NCI-H2029 treated with DMSO at 0.1 percent for 48 hours (cell line): ENCODE measurements at places on chromosomes 12 and 14.
A peak's percentile ranks its signal among the peaks of the same experiment; 100 is the strongest.

GRCh38 chr12:12676605-12677004, 19.4 kb downstream of the GPR19 start:
- DNase-seq = no peak

- no peak for DNase-seq
Observed at GRCh38 chr14:72503696-72504368, 390.1 kb downstream of the DPF3 start.

GRCh38 chr14:64806202-64806861, 73.4 kb downstream of the SPTB start:
- DNase-seq = peak; percentile 55

DNA sequence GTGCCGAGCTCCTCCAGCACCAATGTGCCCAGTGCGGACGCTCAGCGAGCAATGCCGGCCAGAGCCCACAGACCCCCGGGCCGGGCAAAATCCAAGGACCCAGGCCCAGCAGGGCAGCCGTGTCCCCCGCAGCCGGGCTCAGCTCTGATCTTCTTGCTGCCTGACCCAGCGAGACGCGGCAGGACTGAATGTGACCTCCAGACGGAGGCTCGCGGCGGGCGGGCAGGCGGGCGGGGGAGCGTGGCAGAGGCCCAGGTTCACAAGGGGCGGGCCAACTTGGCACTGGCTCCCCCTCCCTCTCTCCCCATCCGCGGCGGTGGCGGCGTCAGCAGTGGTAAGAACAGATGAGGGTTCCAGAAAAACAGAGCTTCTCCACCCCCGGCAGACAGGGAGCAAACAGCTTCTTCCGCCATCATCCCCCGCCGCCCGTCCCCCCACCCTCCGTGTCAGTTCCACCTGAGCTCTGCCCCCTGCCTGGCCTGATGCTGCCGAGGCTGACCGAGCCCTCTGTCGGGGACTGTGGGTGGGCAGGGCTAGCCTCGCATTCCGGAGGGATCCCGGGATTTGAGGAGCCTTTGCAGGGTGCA, 94.3 kb downstream of the RFLNA start:
- peak; percentile 26 for DNase-seq

DNA sequence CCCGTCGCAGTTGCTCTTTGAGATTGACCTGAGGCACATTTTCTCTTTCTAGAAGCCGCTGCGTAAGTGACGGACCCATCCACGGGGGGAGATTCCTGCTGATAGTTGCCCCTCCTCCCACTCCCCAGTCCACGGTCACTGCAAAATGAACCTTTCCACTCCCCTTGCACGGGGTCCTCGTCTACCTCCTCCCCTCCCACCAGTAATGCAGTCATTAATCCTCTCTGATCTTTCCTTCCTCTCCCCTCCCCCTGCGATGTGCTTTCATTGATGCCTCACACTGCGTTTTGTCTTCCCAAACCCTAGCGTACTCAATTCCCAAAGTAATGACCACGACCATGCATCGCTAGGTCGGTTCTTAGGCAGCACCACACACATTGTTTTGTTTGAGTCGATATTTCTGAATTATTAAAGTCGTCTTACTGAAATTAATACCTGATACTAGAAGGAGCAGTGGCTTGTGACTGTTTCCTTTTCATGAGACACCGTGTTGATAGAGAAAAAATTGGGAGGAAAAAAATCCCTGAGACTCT, 857 bp downstream of the ETNK1 start:
- DNase-seq = peak; percentile 23

DNA sequence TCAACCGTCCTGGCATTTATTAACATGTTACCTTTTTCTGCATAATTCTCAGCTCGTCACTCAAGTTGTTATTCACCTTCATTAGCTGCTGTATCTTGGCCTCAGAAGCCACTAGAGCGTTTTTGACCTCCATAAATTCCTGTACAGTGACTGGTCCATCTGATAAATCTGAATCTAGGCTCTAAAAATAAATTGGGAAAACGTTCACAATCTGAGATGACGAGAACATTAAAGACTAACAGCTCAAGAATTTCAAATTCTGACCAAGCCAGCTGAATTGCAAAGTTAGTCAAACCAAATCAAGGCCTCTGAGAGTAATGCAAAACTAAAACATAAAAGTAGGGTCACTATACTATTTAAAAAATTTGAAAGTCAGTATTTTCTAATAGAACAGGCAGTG, 45.0 kb downstream of the GIT2 start:
- DNase-seq = no peak

- DNase-seq = no peak
Observed at GRCh38 chr12:19972325-19973288, 395.7 kb upstream of the PDE3A start.

DNA sequence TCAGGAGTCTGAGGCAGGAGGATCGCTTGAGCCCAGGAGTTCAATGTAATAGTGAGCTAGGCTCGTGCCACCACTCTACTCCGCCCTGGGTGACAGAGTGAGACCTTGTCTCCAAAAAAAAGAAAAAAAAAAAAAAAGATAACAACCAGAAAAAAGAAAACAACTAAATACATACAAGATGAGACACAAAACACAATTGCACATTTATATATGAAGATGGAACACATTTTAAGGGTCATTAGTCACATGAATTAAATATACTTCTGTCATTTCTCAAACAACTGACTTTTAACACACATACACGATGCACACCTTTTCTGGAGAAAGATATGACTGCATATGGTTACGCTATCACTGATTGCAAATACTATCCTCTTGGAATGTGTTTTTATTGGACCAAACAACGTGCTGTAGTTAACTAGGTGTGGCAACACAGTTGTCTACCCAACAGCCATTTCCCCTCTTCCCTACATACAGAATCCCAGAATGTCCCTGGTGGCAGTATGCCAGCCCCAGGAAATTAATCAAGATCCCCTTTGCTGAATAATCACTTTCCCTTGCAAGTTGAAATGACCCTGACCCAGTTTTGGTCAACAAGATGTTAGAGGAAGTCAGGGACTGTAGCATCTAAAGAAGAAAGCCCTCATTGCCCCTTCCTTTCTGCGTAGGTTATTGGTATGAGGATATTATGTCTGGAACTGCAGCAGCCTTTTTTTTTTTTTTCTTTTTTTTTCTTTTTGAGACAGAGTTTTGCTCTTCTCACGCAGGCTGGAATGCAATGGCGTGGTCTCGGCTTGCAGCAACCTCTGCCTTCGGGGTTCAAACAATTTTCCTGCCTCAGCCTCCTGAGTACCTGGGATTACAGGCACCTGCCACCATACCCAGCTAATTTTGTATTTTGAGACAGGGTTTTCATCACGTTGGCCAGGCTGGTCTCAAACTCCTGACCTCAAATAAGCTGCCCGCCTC, 5.6 kb upstream of the MYL6B start:
- DNase-seq = no peak

GRCh38 chr14:56422703-56423213, 156.8 kb upstream of the TMEM260 start:
- peak; percentile 98 for DNase-seq

- DNase-seq = peak; percentile 15
Observed at GRCh38 chr12:10153271-10154144, 18.4 kb downstream of the OLR1 start.

DNA sequence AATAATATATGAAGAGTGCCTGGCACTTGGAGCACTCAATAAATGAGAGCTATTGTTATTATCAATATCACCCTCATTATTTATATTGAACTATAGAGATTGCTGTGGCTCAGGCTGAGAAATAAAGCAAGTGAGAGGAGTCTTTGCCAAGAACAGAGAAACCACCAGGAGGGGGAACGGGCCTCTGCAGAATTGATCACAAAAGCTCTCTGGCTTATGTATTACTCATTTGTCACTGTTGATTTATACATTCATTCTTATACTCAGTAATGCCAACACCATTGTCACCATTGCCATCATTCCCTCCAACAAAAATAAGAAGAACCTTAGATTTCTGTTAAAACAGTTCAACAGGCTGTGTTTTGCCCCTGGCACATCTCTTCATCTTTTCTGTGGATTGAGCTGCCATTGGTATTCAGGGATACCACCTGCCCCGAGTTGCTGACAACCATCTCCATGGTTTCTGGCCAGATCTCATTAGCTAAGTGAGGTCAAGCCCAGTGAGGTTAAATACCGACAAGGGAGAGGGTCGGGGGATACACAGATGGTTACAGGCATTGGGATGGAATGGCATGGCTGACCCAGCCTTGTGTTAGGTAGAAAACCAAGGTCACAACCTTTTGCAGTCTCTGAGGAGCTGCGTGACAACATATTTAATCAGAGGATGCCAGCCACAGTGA, 21.8 kb upstream of the PCNX1 start:
- DNase-seq = no peak

GRCh38 chr12:46492471-46493085, 120.0 kb upstream of the SLC38A2 start:
- peak; percentile 2 for DNase-seq

DNA sequence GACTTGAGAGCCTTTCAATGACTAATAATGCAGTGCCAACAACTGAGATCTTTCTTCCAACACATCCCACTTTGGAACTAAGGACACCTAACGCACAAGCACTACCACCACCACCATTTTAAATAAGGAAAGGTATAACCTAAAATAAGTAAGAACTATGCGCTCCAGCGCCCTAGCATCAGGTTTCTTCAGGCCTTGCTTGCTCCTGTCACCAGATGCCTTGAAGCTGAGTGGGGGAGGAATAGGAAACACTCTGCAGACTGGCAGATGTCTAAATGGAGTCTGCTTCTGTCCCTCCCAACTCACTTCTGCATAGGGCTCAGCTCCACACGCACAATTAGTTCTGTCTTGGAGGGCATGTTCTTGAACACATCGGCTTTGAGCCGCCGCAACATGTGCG, 15.1 kb downstream of the CHD4 start:
- no peak for DNase-seq

- no peak for DNase-seq
Observed at GRCh38 chr14:102403028-102403427, 40.3 kb downstream of the TECPR2 start.

GRCh38 chr14:64946310-64947045, 3.9 kb upstream of the GPX2 start:
- no peak for DNase-seq

DNA sequence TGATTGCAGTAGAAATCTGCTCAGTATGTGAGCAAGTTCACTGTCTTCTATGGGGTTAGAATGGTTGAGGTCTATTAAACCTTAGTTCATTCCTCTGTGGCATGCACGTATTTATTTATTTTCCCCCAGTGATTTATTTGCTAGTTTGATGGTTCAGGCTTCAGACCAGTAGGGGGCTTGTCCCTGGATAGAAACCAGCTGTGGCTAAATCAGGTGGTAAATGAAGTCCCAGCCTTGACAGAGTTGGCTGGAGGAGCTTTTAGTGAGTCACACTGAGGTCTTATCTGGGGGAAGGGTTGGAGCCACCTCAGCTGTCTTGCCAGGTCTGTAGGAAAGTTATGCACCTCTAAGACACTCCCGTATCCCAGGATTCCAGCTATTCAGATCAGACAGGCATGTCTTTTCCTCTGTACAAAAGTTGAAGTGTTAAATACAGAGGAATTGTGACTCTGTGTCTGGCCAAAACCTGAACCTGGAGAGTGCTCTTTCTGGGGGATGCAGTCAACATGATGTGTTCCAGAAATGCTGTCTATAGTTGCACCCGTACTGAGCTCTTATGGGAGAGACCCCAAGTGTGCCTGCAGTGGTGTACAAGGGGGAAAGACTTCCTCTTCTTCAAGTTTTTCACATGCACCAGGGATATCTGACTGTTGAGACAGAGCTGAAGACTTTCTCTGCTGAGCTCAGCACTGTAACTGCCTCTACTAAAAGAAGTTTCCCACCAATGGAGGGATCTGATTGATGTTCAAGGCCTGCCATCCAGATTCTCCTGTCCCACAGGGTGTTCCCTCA, 1322.1 kb downstream of the TMEM121 start:
- DNase-seq = no peak

GRCh38 chr14:20855652-20856291, 35.4 kb upstream of the RNASE3 start:
- DNase-seq = no peak

- no peak for DNase-seq
Observed at GRCh38 chr12:52831251-52831650, 2.9 kb downstream of the KRT79 start.

- no peak for DNase-seq
Observed at GRCh38 chr12:62562846-62563245, 96.2 kb downstream of the MON2 start.

GRCh38 chr12:2733493-2734355, 61.0 kb upstream of the FKBP4 start:
- no peak for DNase-seq

DNA sequence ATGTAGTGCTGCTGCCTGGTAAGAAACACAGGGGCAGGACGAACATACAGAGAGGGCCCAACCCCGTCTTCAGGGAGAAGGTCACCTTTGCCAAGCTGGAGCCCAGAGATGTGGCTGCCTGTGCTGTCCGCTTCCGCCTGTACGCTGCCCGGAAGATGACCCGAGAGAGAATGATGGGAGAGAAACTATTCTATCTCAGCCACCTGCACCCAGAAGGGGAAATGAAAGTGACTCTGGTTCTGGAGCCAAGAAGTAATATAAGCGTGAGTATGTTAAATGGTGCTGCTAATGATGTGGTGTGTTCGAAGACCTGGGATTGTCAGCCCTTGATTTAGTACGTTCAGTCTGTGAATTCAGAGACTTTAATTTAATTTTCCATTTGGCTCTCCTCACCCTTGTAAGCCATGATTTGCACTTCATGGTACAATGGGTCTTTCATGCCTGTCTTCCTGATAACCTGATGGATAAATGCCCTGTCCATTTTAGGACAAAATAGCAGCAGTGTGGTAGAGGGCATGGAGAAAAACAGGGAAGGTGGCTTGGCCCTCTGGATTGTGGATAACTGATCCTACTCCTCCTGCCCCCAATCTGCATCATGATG, 318.9 kb downstream of the SNAPC1 start:
- DNase-seq = no peak

DNA sequence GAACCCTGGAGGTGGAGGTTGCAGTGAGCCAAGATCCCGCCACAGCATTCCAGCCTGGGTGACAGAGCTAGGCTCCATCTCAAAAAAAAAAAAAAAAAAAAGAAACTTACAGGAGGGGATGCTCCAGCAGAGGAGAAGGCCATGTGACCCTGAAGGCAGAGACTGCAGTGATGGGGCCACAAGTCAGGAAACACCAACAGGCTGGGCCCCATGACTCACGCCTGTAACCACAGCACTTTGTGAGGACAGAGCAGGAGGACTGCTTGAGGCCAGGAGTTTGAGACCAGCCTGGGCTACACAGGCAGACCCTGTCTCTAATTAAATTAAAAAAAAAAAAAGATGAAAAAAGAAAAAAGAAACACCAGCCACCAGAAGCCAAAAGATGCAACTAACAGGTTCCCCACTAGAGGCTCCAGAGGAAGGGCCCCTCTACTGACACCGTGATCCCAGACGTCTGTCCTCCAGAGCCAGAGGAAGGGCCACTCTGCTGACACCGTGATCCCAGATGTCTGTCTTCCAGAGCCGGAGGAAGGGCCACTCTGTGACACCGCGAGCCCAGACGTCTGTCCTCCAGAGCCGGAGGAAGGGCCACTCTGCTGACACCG, 9.1 kb upstream of the GLT1D1 start:
- DNase-seq = no peak

- DNase-seq = no peak
Observed at GRCh38 chr12:80293759-80294158, 150.3 kb upstream of the PTPRQ start.

DNA sequence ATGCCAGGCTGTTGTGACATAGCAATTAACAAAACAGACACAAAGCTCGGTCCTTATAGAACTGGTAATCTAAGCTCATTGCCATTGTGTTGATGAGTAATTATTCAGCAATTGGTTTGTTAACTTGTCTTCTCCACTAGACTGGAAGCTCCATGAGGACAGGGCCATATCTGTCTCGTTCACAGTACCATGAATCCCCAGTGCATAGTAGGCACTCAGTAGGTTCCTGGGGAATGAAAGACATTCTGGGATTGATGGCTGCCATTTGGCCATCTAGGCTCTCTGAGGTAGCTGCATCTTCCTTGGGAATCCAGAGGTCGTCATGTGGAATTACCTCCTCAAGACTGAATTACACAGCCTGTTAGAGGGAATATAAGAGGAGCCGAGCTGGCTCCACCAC, 177.3 kb downstream of the CHST11 start:
- no peak for DNase-seq
